ENCODE measurements at places on chromosomes 2 and 18.

- no peak for DNase-seq
Observed at GRCh38 chr2:41495050-41495449, 552.8 kb upstream of the PKDCC start.

DNA sequence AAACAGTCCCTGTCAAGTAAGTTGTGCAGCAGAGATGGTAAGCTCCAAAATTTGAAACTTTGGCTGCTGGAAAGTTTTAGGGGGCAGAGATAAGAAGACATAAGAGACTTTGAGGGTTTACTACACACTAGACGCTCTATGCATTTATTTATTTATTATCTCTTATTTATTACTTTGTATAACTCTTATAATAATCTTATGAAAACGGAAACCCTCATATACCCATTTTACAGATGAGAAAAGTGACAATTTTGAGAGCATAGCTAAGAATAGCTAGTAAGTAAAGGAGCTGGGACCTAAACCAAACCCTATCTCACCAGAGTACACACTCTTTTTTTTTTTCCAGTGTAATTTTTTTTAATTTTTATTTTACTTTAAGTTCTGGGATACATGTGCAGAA lies 112.8 kb upstream of the PKDCC start:
- no peak for DNase-seq

GRCh38 chr2:71467180-71467815 lies 13.9 kb downstream of the DYSF start:
- DNase-seq, result no peak

DNA sequence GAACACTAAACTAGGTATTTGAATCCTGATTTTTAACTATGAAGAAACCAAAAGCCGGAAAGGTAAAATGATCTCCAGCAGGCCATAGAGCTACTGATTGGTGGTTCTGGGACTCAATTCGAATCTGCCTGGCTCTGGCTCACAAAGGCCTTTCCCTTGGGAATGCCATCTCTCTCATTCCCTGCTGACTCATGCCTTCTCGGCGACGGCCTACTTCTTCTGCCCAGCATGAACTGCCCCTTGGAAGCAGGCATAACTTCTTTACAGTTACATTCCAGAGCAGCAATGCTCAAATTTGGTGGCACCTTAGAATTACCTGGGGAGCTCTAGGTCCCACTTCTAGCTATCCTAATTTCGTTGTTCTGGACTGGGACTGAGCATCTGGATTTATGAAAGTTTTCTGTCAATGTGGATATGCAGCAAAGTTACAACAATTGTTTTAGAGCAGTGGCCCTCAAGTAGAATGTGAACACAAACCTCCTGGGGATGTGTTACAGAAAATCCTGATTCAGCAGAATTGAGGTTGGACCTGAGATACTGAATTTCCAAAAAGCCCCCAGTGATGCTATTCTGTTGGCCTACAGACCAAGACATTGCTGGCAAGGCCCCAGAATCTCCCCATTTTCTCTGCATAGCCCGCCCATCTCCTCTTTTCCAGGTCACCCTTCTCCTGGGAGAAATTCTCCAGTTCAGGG lies 261.1 kb downstream of the CNTNAP5 start:
- DNase-seq, result no peak

GRCh38 chr2:239879423-239880084 lies 145.6 kb downstream of the NDUFA10 start:
- DNase-seq, result no peak
